ENCODE measurements at places on chromosomes 7 and 10.

GRCh38 chr10:33073641-33074415 lies 115.8 kb upstream of the ITGB1 start:
- peak; percentile 3 for DNase-seq

DNA sequence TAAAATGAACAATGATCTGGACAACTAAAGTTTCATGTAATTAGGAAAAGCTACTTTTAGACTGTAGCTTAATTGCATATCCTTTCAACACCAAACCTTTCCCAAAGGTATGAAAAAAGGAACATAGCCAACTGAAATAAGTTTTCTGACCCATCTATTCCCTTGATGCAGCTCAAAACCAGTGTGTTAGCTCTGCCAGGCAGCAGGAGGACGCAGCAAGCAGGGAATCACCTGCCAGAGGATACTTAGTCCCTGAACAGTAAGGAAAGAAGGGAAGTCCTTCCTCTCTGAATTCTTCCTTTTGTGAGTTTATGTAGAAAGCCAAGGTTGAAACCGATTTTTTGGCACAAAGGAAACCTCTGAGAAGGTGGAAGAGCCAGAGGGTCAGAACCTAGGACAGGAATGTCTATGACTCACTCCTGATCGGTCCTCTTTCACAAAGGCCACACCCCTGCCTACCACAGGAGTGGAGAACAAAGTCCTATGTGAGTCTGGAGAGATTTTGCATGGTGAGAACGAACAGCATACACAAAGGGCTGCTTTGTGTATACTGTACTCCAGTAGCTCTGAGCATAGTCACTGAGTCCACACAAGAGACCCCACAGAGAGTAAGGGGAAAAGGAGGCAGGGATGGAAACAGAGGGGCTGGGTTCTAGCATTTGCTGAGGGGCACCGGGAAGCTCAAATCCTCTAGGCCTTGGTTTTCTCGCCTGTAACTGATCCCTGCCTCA lies 68.8 kb upstream of the GSDME start:
- no peak for DNase-seq

GRCh38 chr7:102044984-102045673 lies 227.7 kb downstream of the CUX1 start:
- DNase-seq = peak; percentile 23

DNA sequence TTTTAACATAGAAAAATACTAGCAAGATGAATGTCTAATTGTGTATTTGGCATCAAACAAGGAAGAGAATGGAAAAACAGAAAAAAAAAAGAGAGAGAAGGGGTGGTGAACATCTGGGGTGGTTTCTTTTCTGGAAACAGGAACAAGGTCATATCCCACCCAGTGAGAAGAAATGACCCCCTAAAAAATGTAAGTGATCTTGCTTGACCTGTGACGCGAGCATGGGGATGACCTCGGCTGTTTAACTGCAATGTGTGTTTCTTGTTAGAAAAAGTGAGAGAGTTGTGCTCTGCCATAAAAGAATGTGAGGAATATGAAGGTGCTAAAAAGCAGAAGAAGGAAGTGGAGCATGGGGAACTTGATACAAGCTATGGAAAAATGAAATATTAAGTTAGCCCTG lies 258.5 kb downstream of the AGMO start:
- no peak for DNase-seq

DNA sequence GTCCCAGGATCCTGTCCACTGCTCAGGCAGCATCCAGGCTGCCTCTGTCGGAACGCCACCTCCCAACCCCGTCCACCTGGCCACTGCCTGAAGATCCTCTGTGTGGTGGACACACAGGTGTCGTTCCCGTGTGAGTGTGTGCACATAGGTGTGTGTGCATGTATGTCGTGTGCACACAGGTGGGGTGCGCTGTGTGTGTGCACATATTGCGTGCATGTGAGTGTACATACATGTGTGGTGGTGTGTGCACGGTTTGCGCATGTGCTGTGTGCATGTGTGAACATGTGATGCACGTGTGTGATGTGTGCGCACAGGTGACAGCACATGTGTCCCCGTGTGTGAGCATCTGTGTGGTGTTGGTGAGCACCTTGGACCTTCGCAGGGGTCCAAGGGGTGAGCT lies 7.1 kb downstream of the TMEM184A start:
- DNase-seq = no peak

- DNase-seq = no peak
Observed at GRCh38 chr10:76991621-76992020, 646.0 kb downstream of the KCNMA1 start.

DNA sequence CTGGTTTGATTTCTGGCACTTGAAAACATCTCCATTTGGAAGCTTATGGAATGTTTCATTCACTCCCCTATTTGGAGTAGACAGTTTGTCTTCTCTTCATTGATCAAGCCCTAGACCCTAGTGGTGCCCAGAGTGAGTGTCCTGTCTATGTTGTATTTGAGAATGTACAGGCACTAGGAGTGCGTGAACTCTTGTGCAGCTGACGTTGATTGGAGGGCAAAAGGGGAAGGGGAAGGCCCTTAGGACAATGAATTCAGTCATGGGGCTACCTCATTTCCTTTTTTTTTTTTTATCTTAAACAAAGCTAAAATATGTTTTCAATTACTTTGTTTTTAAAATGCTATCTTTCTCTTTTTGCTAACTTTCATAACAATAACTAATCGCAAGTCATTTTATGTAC lies 66.5 kb downstream of the ADD3 start:
- DNase-seq = peak; percentile 69

DNA sequence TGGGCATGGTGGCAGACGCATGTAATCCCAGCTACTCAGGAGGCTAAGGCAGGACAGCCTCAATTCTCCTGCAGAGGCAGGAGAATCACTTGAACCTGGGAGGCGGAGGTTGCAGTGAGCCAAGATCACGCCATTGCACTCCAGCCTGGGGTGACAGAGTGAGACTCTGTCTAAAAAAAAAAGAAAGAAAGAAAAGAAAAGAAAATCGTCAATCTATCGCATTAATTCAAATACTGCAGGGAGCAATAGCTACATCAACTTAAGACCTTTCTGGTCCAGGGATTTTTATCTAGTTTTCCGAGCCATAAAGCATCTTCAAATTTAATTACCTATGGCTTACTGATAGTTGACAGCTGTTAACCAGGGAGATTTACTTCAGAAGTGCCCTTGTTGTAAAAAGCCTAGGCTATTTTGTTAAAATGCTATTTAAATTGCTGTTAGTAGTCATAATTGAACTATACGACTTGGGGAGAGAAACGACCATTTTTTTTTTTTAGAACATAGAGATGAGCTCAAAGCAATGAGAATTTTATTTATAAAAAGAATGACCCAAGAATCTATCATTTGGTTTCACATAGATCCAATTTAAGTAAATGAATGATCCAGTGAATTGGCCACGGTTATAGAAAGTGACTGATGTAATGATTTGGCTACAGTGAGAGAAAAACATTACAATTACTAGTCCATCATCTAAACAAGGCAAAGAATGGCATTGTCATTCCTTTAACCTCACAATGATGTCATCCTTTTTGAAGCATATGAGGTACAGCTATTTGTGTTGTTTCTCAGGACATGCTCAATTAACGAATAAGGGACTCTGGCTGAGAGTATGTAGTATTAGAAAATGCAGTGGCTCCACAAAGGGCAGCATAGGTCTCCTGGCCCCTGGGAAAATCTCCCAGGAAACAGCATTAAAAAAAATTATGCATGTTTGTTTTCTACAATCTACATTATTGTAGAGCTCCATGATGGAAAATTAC lies 85.3 kb downstream of the SEMA3C start:
- no peak for DNase-seq

GRCh38 chr7:44673771-44674170 lies 67.3 kb downstream of the OGDH start:
- no peak for DNase-seq

GRCh38 chr10:118300320-118300719 lies 41.8 kb downstream of the FAM204A start:
- no peak for DNase-seq

DNA sequence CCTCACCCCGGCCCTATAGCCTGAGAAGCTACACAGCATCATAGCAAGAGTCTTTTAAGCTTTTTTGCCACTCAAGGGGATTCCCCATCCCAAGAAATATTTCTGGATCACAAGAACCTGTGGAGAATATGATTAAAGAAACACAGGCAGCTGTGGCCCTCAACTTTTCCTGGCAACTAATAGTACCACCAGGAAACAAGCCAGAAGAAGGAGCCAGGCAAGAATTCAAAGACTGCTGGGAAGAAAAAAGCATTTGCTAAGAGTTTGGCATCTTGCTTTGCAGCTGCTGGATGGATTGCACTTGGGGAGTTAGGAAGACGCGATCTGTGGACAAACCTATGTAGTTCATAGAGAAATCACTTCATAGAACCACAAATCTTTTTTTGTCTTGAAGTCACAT lies 437.8 kb downstream of the PLXDC2 start:
- no peak for DNase-seq

DNA sequence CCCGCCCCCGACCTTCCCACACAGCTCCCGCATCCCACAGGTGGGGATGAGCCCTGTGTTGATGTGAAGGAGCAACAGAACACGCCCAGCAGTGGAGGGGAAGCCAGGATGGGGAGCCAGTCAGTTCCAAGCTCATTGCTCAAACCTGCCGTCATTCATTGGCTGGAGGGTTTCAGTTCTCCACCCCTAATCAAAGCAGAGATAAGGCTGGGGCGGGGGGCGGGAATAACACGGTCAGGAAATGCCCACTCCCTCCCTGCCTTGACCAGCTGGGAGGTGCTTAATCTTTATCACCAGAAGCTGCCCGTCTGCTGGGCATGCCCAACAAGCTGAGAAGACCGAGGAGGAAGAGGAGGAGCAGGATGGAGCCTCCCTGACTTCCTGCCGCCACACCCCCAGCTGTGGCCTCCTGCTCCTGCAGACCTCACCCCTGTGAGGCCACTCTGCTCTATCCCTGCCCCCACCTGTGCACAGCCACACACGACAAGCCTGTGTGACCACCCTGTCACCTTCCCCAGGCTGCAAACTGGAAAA lies 265.1 kb downstream of the ZEB1 start:
- DNase-seq = no peak

DNA sequence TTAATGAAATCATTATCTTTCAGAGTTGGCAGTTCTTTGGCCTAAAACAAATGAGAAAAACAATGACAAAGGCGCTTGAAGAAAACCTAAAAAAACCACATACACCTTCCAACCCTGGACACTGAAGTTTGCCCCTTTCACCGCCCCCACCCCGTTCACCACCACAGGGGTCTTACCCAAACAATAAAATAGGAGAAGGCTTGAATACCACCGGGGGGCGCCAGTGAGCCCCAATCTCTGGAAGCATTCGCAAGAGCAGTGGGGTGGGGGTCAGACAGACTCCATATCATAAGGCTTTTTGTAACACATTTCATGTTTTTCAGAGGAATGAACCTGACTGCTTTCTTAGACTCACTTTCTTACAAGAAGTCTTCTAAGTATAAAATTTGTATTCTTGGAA lies 163.6 kb downstream of the PIP4K2A start:
- peak; percentile 53 for DNase-seq

DNA sequence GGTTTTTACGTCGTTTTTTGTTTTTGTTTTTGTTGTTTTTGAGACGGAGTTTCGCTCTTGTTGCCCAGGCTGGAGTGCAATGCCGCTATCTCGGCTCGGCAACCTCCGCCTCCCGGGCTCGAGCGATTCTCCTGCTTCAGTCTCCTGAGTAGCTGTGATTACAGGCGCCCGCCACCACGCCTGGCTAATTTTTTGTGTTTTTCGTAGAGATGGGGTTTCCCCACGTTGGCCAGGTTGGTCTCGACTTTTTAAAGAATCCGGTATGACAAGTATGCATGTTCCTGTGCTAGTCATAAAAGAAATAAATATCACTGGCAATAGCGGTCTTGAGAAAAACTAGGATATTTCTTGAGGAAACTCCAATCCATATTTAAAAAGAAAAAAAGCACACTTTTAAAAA lies 2.7 kb upstream of the ARL4A start:
- DNase-seq = no peak

GRCh38 chr7:5396999-5397663 lies 26.5 kb downstream of the TNRC18 start:
- peak; percentile 100 for DNase-seq

GRCh38 chr7:87850836-87851593 lies 25.1 kb downstream of the SLC25A40 start:
- no peak for DNase-seq

- DNase-seq = no peak
Observed at GRCh38 chr7:43873300-43873699, 4.0 kb upstream of the MRPS24 start.

GRCh38 chr7:134879815-134880475 lies 100.5 kb downstream of the CALD1 start:
- no peak for DNase-seq

GRCh38 chr7:101201695-101202602 lies 1.1 kb upstream of the MOGAT3 start:
- no peak for DNase-seq

DNA sequence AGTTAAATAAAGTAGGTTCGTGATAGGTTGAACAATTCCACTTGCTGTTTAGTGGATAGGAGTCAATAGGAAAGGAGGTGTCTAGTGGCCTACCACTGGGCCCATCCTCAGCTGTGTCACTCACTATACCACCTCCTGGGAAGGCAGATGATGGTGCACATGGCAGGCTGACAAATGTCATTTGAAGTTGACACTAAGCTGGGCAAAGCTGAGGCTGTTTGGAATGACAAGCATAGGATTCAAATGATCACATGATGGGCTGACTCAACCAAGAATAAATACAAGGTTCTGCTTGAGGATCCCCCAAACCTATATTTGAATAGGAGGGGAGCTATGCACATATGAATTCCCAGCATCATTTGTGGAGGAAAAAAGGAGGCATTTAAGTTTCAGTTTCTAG lies 489.8 kb downstream of the RPS24 start:
- no peak for DNase-seq

DNA sequence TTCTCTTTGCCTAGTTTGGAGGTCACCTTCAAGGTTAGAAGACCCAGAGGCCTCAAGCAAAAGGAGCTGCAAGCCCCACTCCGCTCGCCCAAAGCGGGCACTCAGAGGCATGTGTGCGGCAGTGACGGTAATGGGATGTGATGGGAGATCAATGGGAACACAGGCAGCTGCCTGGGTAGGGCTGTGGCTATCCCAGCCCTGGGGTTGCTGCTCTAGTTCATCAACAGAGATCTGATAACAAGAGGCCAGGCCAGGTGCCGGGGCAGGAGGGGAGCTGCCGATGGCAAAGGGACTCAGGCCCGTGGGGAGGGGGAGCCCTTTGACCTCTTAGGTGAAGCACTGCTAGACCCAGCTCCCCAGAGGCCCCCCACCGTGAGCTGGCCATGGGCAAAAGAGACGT lies 52.0 kb upstream of the GNA12 start:
- DNase-seq = no peak

Data from NB4 (cell line).